Uterus (tissue), 4 donors: ENCODE measurements at places on chromosomes 13 and 19. TPM values are rescaled to one million over a fixed set of nuclear protein-coding genes. Genes with fewer than 3 reads are reported as not detected.

GRCh38 chr19:58569191-58569942, 3.8 kb downstream of the MZF1 start:
- peak; percentile 14 for DNase-seq

DNA sequence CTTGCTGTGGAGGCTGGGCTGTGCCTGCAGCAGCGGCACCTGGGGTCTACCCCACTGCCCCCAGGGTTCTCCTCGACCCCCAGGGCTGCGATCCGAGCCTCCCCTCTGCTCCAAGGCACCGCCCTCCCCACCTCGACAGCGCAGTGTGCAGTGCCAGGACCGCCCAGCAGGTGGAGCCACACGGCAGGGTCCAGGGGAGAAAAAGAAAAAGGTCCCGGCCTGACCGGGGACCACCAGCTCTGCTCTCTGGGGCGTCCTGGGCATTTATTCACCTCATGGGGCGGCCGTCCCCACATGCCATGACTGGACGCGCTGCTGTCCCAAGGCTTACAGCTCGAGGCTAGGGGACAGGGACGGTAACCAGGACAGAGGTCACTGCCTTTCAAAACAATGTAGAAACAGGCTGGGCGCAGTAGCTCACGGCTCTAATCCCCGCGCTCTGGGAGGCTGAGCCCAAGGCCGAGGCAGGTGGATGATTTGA, 10.6 kb downstream of the REXO1 start:
- DNase-seq, result no peak

GRCh38 chr19:33580645-33581037, 41.1 kb upstream of the CHST8 start:
- no peak for DNase-seq

The VAV1 gene
- 0.29 TPM for total RNA-seq

The DNAJC15 gene
- total RNA-seq, result 7.7 TPM
